ENCODE measurements at places on chromosomes 6 and 20.

DNA sequence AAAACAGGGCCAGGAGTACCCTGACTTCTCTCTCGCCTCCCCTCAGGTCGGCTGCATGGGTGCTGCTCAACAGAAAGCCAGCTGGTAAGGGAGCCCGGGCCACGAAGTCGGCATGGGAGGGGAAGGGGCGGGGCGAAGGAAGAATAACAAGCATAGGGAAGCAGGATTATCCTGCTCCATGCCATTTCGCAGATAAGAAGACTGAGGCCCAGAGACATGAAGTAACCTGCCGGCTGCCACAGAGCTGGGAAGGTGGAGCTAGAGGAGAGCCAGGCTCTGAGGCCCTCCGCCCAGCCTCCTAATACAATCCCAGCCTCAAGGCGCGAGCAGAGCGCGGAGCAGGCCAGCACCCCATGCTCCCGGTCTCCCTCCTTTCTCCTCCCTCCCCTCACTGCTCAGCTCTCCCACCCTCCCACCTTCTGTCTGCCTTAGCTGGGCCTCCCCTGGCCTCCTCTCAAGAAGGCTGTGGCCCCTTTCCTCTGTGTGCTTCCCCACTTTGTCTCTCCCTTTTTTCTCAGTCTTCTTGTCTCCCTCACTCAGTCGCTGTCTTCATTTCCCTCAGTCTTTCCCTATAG lies 13.2 kb upstream of the HMGA1 start:
- DNase-seq = no peak

GRCh38 chr6:140276719-140277118 lies 902.3 kb upstream of the CITED2 start:
- no peak for DNase-seq

DNA sequence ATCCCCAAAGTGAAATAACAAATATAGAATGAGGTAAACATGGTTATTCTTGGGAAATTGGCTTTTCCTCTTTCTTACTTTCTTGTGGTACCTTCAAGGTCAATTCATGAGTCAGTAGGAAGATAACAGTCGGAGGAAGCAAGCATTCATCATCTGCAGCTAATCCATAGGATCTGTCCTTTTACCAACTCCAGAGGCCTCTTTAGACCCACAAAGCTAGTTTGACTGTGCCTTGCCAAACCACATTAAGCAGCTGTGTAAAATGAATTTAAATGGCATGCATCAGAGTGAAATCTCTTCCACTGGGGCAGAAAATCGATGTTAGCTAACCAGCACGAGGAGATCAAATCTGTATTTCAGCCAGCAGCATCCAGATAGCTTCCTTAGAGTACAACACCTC lies 171.3 kb downstream of the TMEM242 start:
- no peak for DNase-seq

- DNase-seq = no peak
Observed at GRCh38 chr6:20433929-20434328, 32.2 kb downstream of the E2F3 start.

- no peak for DNase-seq
Observed at GRCh38 chr20:35568645-35569044, 26.8 kb downstream of the ERGIC3 start.

DNA sequence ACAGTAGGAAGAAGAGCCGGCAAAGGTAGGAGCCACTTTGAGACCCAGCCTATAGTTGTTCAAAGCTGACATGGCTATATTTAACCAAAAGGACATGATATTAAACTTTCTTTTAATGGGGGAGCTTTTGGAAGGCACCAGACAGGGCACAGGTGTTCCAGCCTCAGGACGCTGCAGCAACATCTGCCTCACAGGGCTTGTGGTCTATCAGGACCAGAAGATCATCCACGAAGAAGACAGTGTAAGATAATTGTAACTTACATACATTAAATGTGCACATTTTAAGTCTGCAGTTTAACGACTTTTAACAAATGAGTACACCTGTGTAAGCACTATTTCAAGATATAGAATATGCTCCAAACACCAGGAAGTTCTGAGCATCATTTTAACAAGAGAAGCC lies 168.2 kb upstream of the PMEPA1 start:
- DNase-seq = no peak

DNA sequence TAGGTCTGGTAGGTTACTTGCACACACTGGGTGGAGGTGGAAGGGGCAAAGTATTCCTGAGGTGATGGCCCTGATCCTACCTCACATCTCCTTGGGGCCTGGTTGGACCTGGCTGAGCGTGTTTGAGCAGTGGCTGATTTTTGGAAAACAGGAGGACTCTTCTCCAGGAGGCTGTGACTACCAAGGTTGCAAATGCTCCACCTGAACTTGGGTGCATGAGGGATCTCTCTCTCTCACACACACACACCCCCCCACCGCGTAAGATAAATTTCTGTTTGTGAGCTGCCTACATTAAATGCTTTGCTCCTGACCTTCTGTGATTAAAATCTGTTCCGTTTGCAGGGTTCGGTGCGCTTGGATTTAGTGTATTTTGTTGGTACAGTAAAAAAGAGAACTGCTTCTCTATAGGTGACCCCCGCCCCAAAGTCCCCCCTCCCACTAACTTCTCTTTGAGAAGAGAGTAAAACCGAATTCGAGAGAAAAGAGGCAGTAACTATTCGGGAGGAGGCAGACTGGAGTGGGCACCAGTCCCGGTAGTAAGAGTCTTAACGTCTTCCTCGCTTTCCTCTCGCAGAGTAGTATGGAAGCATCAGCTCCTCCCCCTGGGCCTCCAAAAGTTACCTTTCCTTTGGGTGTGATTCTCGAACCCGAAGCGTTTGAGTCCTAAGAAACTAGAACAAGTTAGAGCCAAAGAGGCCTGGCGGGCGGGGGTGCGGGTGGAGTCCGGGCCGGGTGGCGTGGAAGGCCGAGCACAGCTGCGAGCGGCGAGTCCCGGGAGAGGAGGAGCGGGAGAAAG lies 585 bp upstream of the DSE start:
- no peak for DNase-seq

DNA sequence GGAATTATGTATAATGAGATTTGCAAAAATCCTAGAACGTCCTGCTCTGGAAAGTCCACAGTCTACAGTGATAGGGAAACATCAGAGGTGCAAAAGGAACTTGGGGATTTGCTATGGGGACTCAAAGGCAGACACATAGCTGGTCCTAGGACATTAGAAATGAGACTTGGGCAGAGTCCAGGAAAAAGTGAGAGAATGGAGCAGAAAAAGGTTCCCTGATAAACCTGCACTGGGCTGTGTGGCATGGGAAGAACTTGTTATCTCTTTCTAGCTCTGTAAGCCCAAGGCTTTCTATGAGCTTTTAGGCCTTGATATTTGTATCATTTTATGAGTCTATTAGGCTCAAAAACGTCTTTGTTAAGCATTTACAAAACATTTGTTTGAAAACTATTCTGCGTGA lies 15.2 kb downstream of the PRND start:
- no peak for DNase-seq

DNA sequence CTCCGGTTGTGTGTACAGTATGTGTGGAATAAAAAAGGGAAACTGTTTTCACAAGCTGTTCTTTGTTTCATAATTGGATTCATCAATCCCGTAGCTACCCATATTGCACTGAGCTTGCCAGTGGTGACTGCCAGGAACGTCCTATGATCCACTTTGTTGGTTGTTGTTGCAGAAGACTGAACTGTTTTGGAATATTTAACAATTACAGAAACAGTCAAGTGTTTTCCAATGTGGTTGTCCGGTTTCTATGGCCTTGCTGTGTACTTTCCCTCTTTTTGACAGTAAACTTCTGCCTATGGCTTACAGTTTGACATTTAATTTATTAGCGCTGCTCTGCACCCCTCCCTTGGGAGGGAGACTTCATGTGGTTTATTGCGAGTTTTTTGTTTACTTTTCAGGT lies 141.2 kb downstream of the DTNBP1 start:
- DNase-seq = no peak

- DNase-seq = no peak
Observed at GRCh38 chr20:37362821-37363220, 16.9 kb downstream of the SRC start.

GRCh38 chr6:136764517-136764993 lies 27.7 kb downstream of the MAP3K5 start:
- DNase-seq = no peak
